IMR-90 (cell line): ENCODE measurements at places on chromosomes 1 and 21.

DNA sequence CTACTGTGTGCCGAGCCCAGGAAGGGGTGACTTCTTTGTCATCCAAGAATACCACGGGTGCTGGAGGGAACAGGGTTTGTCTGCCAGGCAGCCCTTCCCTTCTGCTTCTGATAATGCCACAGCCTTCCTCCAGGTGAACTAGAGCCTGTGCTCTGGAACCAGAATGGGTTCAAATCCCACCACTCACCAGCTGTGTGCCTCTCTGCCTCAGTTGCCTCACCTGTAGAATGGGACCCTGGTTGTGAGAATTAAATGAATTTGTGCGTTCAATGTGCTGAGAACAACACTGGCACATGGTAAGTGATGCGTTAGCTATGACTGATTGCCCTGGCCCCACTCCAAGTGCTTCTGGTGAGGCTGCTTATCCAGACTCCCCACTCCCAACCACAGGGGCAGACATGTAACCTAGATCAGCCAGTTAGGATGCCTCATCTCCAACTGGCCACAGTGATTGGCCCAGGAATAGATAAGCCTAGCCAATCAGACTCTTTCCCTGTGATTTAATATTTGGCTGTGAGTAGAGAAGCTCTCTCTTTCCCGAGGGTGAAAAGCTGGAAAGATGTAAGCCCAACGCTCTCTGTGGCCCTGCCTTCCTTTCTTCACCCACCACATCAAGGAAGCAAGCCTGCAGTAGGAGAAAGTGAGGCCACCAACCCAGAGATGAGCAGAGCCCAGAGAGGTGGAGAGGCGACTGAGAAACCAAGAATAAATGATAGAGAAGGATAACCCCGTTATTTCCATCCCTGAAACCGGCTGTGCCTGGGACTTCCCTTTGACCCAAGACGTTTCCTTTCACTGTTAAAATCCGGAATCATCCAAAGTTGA, 20.8 kb upstream of the LAPTM5 start:
- peak; percentile 85 for DNase-seq

- DNase-seq: no peak
These were observed 51.8 kb downstream of the B3GALT5 start for GRCh38 chr21:39664586-39664985.

GRCh38 chr21:37365517-37366481, 774 bp upstream of the DYRK1A start:
- peak; percentile 45 for DNase-seq

GRCh38 chr1:199308349-199308846, 669.6 kb downstream of the PTPRC start:
- DNase-seq: no peak

DNA sequence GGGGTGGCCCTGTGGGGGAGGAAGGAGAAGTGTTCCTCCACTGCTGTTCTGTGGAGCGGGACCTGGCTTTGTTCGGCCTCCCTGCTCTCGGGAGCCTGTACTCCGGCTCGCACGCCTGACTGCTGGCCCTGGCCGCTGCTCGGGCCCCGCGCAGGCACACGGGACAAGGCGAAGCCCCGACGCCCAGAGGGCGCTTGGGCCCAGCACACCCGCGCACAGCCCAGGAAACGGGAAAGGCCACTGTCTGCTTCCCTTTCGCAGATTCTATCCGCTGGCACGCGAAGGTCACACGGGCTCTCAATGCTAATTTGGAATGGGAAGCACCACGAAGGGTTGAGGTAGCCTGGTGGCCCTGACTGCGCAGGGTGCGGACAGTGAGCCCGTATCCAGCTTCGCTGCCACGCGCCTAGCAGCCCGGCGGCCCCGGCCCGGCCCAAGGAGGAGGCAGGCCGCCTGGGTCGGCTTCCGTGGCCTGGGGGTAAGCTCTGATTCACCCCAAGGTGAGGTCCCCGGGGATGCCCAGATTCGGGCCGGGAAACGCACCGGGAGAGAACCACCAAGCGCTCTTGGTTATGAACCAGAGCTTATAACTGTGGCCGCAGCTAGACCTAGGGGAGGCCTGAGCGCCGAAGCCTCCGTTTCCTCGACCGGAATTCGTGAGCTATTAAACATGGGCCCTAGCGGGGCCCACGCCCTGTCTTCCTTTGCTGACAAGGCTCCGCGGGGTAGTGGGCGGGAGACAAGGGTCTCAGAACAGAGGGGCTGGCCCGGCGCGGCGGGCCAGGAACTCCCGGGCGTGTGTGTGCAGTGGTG, 19.7 kb upstream of the TBX15 start:
- no peak for DNase-seq

GRCh38 chr21:32907521-32907920, 118.2 kb upstream of the OLIG2 start:
- no peak for DNase-seq

- no peak for DNase-seq
These were observed 59.1 kb upstream of the TRAPPC10 start for GRCh38 chr21:43953021-43953420.

GRCh38 chr1:53981220-53981619, 35.1 kb downstream of the LRRC42 start:
- DNase-seq: no peak
